ENCODE measurements at places on chromosomes 4 and X.
A peak's percentile ranks its signal among the peaks of the same experiment; 100 is the strongest.

DNA sequence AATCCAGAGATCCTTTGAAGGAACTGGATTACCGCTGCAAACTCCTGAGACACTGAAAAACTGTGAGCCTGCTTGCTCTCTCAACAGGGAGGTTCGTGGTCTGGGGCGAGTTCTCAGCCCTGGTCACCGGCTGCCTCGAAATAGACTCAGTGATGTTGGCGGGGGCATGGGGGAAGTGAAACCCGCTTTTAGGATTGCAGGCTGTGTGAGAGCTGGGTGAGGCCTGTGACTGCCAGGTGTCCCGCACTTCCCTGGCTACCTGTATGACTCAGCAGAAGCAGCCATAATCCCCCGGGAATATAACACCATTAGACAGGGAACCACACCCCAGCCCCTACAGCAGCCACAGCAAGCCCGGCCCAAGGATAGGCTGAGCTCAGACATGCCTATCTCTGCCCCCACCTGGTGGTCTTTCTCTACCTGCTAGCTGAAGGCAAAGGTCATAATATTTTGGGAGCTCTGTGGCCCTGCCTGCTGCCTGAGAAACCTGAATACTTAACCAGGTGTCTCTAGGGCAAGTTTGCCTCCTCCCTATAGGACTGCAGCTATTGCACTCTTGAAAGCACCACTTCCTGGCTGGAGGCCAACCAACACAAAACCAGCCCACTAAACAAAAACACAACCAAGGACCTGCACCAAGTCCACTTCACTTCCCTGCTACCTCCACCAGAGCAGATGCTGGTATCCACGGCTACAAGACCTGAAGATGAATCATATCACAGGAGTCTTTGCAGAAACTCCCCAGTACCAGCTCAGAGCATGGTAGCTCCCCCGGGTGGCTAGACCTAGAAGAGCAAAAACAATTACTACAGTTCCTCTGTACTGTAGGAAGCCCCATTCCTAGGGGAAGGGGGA, 202.0 kb downstream of the RRAGB start:
- DNase-seq: peak; percentile 12

DNA sequence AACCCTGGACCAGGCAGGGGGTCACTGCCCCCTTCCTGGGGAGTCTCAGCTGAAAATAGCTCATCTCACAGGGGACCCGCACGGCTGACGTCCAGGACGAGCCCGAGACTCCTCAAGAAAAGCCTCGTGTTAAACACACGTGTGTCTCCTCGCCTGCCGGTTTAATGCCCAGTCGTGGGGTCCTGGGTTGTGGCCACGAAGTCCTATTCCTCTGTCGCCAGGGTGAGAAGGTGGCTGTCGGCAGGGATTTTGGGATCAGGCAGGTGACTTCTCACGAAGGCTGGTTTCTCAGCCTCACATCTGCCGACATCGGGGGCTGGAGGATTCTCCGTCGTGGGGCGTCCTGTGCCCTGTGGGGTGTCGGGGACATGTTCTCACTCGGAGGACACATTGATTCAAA, 44.3 kb upstream of the PPP2R3B start:
- DNase-seq: no peak

GRCh38 chr4:105620640-105621323, 68.4 kb downstream of the ARHGEF38 start:
- DNase-seq: no peak

DNA sequence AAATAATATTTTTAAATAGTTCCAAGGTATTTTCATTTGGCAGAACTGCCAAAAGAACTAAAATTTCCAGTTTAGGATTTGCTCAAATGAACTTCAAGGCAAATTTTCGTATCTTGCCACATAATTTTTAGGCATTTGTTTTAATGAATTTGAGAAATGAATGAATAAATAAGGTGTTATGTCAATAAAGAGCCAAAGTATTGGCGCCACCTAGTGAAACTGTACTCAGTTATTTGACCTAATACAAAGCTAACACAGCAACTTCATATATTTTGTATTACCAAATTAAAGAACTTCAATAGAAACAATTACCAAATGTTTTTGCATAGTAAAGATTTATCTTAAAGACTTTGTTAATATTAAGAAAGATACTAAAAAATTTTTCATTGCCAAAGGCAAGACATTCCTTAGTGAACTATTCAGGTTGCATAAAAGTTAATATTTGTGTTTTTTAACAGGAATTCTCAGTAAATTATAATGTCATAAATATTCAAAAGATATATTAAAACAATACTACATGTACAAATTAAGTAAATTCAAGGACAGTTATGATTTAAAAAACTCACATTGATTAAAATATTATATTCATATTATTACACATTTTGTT, 50.3 kb downstream of the STPG2 start:
- no peak for DNase-seq

DNA sequence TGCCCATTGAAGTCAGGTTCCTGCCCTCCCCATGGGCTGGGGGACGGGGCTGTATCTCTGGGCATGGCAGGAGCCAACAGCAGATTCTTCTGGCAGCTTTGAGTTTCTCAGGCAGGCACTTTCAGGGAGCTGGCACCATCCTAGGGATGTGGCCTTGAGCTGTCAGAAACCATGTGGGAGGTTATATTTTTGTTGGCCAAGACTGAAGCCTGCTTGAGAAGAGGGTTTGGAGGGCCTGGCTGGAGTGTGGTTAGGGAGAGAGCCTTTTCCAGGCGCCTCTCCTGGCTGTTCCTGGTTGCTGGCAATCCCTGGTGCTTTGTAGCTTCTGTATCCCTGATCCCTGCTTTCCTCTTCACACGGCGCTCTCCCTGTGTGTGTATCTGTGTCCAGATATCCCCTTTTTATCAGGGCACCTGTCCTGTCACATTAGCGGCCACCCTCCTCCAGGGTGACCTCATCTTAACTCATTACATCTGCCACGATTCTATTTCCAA, 30.6 kb upstream of the SORCS2 start:
- no peak for DNase-seq

DNA sequence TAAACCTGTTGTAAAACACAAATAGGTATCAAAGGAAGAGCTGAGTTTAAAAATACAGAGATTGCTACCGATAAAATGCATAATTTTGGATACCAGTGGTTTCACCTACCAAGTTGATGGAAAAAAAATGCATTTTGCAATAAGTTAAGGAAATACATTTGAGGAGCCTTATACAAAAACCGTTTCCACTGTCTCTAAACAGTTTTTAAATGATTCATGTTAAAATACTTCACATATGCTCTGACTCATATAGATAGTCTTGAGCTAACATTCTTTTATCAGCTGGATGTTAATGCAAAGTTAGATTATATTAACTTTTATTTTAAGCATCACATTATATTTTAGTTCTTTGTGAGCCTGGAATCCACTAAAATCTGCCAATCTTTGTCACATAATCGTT, 50.6 kb upstream of the ANKRD17 start:
- no peak for DNase-seq

DNA sequence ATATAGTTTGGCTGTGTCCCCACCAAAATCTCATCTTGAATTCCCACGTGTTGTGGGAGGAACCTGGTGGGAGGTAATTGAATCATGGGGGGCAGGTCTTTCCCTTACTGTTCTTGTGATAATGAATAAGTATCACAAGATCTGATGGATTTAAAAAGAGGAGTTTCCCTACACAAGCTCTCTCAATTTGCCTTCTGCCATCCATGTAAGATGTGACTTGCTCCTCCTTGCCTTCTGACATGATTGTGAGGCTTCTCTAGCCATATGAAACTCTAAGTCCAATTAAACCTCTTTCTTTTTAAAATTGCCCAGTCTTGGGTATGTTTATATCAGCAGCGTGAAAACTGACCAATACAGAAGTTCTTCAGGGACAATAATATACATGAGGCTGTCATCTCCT, 425.1 kb downstream of the PABPC4L start:
- DNase-seq: no peak

DNA sequence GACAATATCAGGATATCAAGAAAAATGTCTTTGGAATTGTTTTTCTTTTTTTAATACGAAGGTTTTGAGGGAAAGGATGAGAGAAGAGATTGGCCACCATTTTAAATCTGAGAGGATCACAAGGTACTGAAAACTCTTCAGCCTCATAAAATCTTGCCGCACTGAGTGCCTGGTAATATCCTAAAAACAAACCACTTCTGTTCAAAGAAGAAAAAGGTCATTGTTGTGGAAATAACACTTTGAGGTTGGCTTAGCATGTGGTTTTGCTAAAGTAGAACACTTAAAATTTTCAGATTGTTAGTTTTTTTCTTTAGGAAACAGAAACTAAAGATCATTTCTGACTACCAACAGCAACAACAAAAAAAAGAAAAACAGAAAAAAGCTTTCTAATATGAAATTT, 1.0 kb upstream of the CLDN22 start:
- no peak for DNase-seq

GRCh38 chr4:8435656-8436121, 4.8 kb downstream of the ACOX3 start:
- DNase-seq: peak; percentile 65

DNA sequence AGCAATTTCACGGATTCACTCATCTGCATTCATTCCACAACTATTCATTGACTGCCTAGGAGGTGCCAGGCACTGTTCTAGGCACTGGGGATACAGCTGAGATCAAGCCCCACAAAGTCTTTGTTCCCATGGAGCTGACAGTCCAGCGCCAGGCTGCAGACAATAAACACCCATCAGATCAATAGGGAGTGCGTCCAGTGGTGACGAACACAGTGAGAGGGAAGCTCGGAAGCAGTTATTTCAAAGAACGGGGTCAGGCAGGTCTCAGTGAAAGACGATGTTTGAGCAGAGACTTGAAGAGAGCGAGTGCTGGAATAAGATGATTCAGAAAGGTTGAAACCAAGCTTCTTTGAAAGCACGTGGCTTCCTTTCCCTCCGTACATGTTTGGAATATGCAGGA, 167.2 kb downstream of the EVC2 start:
- DNase-seq: no peak

- DNase-seq: no peak
These were observed 127.9 kb upstream of the PPP3CA start for GRCh38 chr4:101475246-101475645.

- DNase-seq: no peak
These were observed 34.9 kb upstream of the CRMP1 start for GRCh38 chr4:5927747-5928146.

DNA sequence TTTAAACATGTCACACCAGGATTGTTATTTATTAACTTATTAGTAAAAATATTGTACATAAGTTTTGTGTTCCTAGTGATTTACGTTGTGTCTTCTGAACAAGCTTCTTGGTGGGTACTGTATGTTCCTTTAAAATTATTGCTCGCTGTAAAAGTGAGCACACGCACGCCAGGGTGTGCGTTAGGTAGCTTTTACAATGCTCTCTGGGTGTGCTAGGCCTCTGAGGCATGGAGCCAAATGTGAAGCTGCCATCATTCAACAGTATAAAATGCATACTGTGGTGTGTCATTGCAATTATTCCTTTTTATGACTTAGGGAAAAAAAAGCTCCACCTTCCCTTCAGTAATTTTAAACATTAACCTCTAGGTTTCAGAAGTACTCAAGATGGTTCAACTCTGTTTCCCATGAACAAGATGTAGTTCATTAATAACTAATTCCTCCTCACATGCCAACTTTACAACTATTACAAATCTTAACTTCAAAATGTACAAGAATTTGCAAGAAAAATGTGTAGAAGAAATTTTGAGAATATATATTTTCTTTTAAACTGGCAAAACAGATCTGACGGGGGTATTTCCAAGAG, 42.4 kb downstream of the ATOH1 start:
- no peak for DNase-seq

DNA sequence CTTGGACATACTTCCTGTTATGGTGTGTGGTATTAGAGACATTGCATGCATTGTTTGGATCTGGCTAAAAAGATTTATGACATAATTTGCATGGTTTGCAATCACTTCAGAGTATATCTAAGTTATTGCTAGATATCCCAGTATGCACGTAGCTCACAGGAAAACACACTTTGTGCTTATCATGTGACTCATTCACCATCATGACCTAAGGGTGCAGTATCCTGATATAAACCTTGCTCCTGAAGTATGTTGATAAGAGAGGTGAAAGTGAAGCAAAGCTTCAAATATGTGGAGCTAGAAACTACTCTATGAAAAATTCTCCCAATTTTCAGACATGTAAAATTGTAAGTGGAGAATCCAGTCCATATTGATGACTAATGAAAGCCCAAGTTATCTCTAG, 46.9 kb upstream of the GRXCR1 start:
- DNase-seq: no peak

DNA sequence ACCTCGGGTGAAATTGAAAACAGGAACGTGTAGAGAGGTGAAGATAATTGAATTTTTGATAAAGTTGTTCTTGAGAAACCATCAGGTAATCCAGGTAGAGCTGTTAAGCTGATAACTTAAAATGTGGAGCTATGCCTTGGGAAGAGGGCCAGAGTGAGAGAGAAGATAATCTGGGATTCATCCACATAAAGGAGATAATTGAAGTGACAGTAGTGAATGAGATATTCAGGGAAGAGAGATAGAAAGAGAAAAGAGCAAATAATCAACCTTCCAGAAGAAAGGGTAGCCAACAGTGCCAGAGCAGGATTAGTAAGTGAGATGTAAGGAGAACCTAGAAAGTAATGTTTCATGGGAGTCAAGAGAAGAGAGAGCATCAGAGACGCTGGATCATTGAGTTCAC, 297.6 kb downstream of the PACRGL start:
- DNase-seq: no peak

GRCh38 chr4:174989791-174990190, 71.6 kb downstream of the ADAM29 start:
- no peak for DNase-seq

GRCh38 chr4:104064646-104065577, 345.1 kb upstream of the TACR3 start:
- peak; percentile 13 for DNase-seq

DNA sequence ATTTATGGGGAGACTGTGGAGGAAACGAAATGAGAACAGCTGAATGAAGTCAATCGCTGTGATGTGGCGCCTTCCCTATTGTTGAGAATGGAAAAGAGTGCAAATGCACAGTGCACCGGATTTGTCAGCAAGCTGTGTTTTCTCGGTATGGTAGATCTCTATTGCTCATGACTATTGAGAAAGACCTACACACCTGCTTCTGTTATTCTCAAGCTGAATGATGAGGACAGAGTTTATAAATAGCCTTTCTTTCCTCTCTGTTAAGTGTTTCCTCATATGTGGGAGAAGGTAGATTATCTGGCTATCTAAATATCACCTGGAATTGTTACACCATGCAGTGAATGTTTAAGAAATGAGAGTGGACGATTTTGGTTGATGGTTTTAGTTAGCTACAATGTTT, 650.7 kb downstream of the IL1RAPL1 start:
- no peak for DNase-seq

DNA sequence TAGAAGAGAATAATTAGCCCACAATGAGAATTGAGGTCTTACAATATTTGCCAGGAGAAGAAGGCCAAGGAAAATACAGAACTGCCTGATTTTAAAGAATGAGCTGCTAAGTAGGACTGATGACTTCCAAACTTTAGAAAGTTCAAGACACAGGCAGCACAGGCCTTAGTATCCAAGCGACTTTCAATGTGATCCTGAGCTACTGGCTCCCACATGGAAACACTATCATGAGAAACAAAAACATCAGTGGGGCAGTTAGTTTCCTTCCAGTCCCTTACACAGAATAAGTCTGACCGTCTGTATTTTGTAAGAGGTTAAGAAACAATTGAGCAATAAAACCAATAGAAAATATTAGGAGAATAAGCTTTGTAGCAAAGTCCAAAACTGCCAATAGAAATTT, 251.4 kb downstream of the COL25A1 start:
- DNase-seq: no peak

All from GM13977 (cell line).